ENCODE measurements at places on chromosomes 12 and 14.

- no peak for DNase-seq
Observed at GRCh38 chr12:39626033-39626814, 6.6 kb upstream of the ABCD2 start.

DNA sequence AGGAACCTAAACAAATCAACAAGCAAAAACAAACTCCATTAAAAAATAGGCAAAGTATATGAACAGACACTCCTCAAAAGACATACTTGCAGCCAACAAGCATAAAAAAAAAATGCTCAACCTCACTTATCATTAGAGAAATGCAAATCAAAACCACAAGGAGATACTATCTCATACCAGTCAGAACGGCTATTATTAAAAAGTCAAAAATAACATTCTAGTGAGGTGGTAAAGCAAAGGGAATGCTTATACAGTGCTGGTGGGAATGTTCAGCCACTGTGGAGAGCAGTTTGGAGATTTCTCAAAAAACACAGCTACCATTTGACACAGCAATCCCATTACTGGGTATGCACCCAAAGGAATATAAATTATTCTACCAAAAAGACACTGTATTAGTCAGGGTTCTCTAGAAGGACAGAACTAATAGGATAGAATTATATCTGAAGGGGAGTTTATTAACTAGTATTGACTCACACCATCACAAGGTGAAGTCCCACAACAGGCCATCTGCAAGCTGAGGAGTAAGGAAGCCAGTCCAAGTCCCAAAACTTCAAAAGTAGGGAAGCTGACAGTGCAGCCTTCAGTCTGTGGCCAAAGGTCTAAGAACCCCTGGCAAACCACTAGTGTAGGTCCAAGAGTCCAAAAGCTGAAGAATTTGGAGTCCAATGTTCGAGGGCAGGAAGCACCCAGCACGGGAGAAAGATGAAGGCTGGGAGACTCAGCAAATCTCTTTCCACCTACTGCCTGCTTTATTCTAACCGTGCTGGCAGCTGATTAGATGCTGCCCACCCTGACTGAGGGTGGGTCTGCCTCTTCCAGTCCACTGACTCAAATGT, 101.6 kb upstream of the KRAS start:
- DNase-seq = no peak

DNA sequence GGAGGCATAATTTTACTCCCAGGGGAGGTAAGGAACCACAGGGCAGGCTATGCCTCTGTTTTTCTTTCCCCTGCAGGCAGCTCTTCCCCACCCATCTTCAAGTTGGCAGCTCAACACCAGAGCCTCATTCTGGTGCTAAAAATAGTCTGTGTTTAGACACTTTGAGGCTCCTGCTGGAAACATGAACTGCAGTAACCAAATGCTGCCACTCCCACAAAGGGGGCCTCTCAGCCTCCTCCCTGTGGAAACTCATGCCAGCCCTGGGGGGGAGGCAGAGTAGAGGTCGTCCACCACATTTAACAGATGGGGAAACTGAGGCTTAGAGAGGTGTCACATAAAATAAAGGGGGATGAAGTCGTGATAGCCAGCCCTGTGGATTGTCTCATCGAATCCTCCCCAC, 61.4 kb downstream of the WSCD2 start:
- DNase-seq = no peak

DNA sequence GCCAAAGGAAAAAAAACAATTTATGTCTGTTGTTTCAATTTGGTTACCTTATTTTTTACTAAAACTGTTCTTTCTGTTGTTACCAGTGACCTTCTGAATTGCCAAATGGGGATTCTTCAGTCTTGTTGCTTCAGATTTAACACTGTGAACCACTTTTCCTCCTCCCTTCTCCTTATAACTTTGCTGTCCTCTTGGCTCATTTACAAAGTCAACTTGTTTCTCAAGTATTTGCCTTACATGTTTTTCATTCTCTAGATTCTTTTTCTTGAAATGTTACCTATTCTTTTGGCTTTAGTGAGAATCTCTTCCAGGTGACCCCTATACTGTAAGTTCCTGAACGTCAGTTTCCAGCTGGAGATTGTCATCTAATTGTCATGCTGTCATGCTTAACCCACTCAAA, 19.4 kb downstream of the FUT8 start:
- DNase-seq = no peak

- DNase-seq = no peak
Observed at GRCh38 chr12:116813271-116814041, 67.8 kb downstream of the HRK start.

DNA sequence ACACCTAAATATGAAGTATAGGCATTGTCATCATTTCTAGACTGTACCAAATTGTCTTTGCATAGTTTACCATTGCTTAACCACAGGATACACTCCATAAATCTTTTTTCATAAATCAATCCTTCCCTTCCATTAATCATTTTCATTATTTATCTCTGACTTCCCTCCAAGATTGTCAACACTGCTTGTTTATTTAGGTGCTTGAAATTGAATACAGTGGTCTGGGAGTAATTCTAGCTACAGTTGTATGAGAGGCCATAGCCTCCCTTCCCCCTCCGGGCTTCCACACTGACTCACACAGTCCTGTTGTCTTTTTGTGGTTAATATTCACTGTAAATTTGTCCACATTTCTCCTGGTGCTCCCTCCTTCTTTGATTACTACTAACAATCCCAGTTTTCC, 114.2 kb upstream of the ARID2 start:
- DNase-seq = no peak

DNA sequence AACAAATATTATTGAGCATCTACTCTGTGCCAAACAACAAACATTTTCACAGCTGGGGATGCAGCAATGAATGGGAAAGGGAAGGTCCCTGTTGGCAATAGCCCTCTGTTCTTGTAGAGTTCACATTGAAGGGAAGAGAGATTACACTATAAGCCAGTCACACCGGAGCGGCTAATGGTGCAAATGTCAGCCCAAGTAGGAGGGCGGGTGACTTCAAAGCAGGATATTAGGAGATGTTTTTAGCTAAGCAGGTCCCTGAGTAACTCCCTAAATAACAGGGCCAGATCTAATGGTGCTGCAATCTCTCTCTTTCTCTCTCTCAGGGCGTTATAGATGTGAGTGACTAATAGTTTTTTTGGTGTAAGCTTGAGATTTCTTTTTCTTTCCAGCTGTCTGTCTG, 30.7 kb downstream of the FLVCR2 start:
- DNase-seq = no peak

DNA sequence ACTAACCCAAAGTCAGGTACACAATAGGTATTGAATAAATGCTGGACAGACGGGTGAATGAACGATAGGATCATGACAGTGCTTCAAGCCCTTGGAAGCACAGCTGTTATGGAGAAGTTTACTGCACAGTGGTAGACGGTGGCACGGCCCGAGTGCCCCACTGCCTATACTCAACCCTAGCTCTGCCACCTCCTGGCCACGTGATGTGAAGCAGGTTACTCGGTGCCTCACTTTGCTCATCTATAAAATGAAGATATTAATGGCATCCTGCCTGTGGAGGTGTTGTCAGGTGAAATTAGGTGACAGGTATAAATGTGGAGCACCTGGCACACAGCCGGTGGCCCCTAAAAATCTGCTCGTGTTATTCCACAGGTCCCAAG, 5.8 kb downstream of the ASB2 start:
- peak; percentile 67 for DNase-seq

DNA sequence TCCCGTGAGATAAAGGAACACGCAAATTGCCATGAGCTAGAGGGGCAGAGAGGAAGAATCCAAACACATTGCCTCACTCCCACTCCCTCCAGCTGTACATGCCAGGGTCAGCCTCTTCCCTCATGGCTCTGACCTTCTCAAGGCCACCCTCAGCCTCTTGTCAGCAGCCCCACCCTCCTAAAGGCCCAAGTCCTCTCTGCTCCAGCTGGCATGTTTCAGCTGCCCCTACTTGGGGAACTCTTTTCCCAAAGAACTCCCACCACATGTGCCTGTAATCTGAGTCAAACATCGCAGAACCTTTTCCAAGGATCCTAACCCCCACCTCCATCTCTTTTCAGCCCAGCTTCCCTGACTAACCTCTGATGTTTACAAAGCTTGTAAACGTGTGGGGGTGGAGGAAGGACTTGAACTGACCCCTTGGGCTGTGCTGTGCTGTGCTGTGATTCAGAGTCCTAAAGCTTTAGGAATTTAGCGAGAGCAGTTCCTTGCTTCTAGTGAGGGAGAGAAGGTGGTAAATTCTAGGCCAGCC, 7.3 kb upstream of the CACNB3 start:
- DNase-seq = no peak

DNA sequence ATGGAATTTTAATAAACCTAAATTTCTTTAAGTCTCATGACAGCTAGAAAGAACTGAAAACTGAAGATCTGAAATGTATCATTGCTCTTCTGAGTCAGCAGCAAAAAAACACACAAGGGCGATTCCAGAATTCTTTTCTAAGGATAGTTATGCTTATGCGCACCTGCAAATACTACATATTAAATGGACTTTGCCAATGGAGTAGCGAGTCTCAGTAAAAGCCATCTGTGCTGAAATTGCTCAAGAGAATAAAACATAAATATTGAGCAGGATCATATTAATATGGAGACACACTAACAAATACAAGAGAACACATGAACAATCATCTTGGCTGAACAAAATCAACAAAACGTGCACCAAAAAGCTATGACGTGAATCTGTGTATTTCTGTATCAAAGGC, 73.7 kb downstream of the CPNE8 start:
- no peak for DNase-seq

DNA sequence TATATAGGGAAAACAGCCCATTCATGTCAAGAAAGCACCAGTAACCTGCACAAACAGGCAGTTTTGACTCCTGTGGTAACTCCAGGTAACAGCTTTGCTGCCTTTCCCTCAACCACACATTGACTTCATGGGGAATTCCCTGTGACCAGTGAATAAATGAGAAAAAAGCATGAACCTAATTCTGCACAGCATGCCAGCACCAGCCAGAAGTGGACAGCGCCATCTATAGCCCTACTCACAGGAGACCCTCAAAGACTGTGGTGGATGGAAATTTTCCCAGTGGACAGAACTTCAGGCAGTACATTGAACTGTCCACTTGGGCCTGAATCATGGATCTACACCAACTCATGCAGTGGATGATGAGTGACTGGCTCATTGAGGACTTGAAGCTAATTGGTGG, 152.1 kb downstream of the SLC8A3 start:
- no peak for DNase-seq

DNA sequence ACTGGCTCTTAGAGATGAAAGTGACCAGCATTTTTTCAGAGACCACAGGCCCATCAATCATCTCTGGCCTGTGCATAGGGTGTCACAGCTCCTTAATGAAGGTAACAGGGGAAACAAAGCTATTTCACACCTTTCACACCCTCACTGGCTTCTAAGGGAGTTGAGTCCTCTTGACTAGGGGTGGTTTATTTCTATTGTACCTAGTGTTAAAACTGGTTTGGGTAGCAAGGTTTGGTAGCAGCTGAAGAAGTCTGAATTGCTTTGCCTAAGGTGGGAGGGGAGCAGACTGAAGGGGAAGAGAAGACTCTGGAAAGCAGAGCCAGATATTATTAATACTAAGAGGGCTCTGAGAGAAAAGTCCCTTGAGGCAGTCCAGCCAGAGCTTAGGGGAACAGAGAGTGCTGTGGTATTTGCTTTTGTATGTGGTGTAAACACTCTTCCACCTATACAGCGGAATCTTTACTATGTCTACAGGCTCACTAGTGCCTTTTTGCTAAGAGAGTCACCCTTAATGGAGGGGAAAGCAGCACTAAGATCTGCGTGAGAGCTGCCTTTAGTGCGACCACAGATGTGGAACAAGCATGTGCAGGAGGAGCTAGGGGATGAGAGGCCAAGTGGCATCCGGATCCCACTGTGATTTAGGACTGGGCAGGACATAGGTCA, 95.8 kb downstream of the STXBP6 start:
- no peak for DNase-seq

DNA sequence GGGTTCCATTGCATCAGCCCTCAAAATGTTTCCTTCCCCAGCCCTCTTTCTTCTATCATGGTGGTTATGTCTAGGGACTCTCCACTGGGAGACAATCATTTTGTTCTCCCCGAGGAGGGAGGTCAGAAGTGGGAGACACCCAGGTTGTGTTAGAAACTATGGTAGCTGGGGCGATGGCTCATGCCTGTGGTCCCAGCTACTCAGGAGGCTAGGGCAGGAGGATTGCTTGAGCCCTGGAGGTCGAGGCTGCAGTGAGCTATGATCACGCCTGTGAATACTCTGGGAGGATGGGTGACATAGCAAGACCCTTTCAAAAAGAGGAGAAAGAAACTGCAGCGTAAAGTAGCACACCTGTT, 13.0 kb upstream of the LRRC23 start:
- no peak for DNase-seq

DNA sequence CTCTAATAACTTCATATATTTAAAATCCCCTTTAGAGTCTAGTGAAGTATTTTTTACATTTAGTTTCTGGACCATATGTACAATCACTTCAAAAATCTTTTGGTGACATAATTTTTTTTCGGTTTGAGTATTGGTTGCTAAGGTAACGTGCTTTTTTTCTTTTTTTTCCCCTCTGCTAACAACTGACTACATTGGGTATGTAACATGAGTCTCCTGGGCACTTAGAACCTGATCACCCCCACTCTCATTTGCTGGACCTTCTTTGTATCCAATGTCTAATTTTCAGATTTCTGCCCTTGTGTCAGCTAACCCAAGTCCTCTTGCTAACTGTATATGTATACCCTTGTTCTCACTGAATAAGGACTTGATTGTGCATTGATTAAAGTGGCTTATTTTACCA, 592.9 kb upstream of the FLRT2 start:
- no peak for DNase-seq

DNA sequence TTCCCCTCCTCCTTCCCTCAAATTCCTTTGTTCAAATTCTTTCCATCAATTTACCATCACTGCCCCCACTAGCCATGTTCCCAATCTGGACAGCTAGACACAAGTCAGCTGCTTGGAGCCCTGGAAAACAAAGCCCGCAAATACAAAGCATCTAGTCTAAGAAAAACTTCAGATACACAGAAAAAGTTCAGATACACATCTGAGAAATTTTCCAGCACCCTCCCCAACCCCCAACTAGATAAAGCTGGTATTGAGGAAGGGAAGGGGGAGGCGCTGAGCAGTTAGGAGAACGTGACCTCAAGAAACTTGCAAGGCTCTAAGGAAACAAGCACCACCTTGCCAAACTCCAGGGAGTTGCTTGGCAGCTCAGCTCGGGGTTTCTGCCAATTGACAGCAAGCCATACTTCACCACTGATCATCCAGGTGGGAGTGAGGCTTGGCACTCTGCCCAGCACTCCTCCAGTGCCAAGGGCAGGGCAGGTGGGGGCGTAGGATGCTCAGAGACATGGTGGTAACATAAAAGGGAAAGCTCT, 5.1 kb upstream of the CNIH1 start:
- DNase-seq = no peak

Data from stimulated activated CD4-positive, alpha-beta T cell treated with anti-CD3 and anti-CD28 coated beads, Interleukin-2, amount 100 ng/mL, for 24 hours (primary cell).